ENCODE measurements at places on chromosomes 6 and 20.
A peak's percentile ranks its signal among the peaks of the same experiment; 100 is the strongest.

DNA sequence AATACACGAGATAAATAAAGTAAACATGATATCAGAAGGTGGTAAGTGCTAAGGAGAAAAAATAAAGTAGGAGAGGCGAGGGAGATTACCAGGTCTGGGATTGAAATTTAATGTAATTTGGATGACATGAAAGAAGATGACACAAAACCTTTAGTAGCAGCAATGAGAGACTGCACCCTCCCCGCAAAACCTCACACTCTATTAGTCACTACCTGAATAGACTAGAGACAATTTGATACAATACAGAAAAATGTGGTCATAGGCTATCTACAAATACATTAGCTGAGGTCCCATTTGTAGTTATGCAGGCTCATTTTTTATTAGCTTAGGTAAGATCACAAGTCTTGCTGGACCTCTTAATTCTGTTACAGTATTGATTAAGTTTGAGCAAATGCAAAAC lies 125.5 kb downstream of the LRFN2 start:
- DNase-seq: no peak

GRCh38 chr6:42403831-42404230 lies 47.9 kb downstream of the TRERF1 start:
- no peak for DNase-seq

DNA sequence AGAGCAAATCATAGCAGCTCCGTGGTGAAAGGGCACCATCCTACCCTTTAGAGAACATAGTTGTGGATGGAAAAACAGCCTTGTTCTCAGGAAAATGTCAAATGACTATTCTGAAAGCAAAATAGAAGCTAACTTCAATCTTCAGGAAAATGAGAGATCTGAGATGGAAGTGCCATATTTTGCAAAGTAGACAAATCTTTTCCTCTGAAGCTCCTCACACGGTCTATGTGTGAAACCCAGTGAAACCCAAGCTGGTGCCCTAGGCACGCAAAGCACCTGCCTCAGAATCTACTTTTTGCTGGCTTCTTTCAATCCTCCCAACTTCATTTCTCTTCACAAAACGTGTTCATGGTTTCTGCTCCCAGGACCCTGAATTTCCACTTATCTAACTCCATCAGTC lies 325.2 kb upstream of the CDH4 start:
- DNase-seq: no peak

GRCh38 chr6:108260809-108261569 lies at the start of gene SNX3:
Gene SNX3 (minus strand): TSS chr6:108261040. CDS start chr6:108260921, 119 bp downstream.
- peak; percentile 96 for DNase-seq

GRCh38 chr20:35023624-35024023 lies 68.0 kb downstream of the MYH7B start:
- no peak for DNase-seq

DNA sequence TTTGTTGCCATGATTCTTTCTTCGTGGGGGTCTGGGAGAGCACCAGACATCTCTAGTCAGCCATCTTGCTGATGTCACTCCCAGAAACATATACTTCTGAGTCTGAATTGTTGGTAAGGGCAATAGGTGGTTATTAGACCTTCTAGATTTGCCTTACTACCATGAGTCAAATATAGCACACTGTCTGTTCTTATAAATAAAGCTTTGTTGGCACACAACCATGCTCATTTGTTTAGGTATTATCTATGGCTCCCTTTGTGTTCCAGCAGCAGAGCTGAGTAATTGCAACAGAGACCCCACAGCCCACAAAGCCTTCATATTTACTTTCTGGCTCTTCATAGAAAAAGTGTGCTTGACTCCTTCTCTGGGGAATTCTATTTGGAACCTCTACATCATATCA lies 62.9 kb downstream of the CDH26 start:
- DNase-seq: no peak

GRCh38 chr20:41655962-41656618 lies 37.9 kb upstream of the CHD6 start:
- DNase-seq: no peak
